MCF 10A (cell line): ENCODE measurements at places on chromosomes 11 and 22.
A peak's percentile ranks its signal among the peaks of the same experiment; 100 is the strongest.

DNA sequence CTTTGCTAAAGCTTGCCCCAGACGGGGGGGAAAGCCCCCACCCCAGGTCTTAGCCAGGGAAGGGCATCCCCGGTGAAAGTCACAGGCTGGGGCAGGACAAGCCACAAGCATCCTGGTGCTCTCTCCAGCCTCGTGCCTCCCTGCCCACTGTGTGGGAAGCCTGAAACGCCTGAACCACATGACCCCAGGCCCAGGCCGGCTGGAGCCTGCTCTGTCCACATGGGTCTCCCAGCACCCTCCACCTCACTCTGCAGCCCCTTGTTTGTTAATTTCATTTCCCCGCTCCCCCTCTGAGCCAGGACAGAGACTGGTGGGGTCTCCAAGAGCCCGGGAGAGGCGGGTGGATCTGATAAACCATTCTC, 58.3 kb upstream of the TCF20 start:
- DNase-seq: no peak

- DNase-seq: no peak
Measured at GRCh38 chr22:38467438-38467903, 425 bp upstream of the KDELR3 start.

DNA sequence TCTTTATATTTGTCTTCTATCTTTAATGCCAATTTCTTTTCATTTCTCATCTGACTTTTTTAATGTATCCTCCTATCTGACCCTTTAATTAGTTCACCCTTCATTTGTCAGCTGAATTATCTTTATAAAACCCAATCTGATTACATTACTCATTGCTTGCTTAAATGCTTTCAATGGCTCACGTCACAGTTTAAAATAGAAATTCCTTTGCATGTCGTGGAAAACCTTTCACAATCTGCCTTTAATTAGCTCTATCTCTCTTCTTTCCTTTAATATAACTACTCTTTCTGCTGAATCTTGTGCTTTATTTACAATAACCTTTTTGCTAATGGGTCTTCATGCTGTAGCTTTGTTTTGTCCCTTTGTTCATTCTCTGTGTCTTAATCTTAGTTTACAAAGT, 125.7 kb downstream of the DYNC2H1 start:
- no peak for DNase-seq

DNA sequence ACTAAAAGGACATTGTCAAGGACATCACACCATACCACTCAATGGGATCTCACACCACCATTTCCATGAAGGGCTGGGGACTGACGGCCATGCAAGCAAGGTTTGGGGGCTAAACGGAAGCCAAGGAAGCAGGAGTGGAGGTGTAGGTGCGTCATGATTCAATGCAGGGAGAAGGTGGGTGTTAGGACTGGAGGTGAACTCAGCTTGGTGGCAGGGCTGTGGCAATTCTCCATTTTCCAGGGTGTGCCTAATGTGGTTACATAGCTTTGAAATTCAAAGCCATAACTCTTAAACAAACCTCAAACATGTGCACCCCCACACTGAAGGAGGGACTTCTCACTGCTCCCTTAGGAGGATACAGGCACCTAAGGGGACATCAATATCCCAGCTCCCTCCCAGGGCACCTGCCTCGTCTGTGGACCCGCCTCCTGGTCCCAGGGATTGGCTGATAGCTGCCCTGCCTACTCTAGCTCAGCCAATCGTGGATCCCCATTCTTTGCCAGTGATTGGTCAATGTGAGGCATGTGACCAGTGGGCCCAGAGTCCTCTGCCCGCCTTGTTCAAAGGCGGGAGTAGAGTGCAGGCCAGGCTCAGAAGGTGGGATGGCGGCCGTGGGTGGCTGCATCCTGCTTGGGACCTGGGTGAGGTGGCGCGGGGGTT, 64.6 kb downstream of the CTTN start:
- no peak for DNase-seq

GRCh38 chr11:94662065-94662779, 95.1 kb downstream of the PIWIL4 start:
- DNase-seq: no peak

DNA sequence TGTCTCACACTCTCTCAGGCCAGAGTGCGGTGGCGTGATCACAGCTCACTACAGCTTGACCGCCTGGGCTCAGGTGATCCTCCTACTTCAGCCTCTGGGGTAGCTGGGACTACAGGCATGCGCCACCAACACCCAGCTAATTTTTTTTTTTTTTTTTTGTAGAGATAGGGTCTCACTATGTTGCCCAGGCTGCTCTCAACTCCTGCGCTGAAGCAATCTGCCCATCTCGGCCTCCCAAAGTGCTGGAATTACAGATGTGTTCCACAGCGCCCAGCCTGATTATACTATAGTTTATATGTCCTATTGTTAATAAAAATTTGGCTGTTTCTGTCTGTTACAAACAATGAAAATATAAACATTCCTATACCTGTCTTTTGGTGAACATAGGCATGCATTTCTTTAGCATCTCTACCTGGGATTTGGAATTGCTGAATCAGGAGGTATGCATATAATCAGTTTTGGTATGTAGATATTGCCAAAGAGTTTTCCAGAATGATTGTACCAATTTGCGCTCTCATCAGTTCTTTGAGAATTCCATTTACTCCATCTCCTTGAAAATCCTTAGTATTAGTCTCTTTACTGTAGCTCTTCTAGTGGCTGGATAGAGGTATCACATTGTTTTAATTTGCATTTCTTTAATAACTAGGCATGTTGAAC, 78.8 kb downstream of the TEAD1 start:
- DNase-seq: no peak

DNA sequence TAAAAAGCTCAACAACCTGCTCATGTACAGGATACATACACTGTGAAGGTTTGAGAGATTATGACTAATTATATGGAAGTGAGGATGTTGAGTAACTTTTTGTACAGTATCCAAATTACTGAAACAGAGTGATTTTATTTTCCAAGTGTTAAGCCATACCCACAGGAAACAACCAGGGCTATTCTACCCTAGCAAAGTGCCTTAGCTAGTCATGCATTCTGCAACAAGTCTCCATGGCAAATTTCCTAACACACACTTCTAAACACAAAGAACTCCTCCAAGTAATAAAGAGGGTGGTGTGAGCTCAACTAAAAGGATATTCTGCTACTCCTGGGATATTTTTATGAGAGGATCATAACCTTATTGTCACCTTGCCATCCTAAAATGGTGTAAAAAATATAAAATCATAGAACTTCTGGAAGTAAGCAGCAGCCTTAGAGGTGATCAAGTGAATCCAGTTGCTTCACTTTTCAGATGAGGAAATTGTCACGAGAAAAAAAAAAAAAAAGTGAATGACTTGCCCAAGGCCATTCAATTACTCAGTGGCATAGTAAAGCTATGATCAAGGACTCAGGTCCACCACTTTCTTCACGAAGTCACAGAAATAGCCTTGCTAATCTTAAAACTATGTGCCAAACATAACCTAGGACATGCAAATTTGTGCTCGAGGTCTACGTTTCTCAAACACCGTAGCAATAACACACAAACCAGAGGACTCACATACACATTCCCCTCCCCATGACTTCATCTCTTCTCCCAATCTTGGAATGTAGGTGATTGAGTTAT, 4.2 kb downstream of the LGR4 start:
- DNase-seq: peak; percentile 93

GRCh38 chr11:121654259-121654842, 201.6 kb upstream of the SORL1-AS1 start:
- DNase-seq: no peak

DNA sequence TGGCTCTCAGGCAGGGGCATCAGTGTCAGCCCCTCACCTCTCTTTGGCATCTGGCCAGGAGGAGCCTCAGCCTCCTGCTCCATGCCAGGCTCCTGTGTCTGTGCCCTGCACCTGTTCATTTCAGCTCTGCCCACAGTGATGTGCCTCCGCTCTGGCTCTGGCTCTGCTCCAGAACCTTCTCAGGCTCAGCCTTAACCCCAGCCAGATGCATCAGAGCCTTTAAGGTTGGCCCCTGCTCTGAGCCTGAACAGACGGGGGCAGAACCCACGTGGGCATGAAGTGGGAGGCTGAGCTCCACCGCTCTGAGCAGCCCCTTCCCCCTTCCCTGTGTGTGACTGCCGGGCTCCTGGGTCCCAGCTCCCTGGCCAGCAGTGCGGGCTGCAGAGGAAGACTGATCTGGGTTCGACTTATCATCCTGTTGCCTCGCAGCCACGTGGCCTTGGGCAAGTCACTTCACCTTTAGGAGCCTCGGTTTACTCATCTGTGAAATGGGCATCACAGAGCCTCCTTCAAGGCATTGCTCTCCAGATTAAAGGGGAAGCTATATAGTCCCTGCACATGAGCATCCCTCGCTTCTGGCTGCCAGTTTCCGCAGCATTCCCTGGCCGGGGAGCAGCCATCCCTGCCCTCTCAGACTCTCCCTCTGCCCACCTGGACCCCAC, 44.7 kb upstream of the RTL6 start:
- no peak for DNase-seq

DNA sequence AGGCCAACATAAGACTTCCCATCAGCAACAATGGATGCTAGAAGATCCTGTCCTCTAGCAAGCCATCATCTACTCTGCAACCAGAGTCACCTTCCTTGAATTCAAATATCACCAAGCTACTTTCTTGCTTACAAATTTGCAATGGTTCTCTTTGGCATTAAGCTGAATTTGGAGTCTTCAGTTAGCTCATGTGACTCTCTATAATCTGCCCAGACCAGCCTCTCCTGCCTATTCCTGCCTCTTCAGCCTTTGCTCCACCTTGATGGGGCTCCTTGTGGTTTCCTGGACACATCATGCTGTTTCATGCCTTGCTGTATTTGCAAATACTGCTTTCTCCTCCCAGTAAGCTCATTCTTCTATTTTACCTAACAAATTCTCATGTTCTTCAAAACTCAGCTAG, 82.3 kb downstream of the RASSF10 start:
- peak; percentile 55 for DNase-seq

DNA sequence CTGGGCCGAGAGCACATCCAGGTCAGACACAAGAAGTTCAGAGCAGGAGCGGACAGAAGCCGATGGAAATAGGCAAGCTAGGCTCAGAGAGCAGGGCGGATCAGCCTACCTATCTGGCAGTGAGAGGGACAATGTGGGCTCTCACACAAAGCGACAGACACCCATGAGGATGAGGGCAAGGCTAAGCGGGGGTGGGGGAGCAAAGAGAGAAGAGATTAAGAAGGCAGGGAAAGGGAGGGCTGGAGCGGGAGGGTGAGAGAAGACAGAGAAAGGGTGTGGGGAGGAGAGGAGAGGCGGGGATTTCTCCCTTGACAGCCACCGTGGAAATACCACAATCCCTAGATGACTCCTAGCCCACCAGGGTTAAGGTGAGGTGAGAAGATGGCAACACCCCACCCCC, 57.9 kb downstream of the BUD13 start:
- DNase-seq: no peak

DNA sequence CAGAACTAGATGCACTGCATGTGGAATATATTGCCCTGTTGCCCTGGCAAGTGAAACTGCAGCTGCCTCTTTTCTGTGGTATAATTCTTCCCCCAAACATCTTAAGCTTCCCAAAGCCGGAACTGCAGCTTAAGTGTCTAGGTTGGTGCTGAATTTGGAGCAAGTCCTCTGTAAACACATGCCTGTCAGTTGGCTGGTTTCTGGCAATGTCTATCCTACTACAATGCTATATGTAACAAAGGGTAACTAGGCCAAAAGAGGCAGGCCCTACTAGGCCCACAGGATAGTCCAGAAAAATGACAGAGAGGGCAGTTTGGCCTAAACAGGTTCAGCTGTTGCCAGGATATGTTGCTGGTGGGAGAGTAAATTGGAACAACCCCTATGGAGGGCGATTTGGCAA, 27.9 kb downstream of the ASCC2 start:
- DNase-seq: no peak

- no peak for DNase-seq
Measured at GRCh38 chr22:29251981-29252911, 15.5 kb downstream of the RHBDD3 start.

- no peak for DNase-seq
Measured at GRCh38 chr11:34239465-34240149, 118.2 kb downstream of the ABTB2 start.

- no peak for DNase-seq
Measured at GRCh38 chr11:117510646-117511045, 183.0 kb downstream of the CEP164 start.

- DNase-seq: no peak
Measured at GRCh38 chr11:104090767-104091166, 54.3 kb downstream of the DDI1 start.
